ENCODE measurements at places on chromosomes 6 and 20.

- DNase-seq, result no peak
Measured at GRCh38 chr6:130600880-130601341, 226.3 kb upstream of the SMLR1 start.

DNA sequence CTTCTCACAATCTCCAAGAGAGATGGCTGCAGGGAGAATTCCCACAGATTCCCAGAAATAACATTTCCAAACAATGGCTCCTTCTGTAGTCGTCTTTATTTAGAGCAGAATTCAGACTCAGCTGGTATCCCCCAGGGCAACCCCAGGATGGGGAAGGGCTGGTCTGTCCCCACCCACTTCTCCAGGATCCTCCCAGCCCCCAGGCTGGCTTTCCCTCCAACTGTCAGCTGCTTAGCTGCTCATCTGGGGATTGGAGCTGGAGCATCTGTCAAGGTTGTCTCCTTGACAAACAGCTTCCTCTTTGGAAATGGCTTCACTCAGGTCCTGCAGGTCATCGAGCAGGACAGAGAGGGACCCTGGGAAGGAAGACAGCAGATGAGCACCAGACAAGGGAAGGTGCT lies 3.5 kb upstream of the PSORS1C2 start:
- no peak for DNase-seq

- no peak for DNase-seq
Measured at GRCh38 chr6:1103945-1104623, 207.8 kb upstream of the FOXQ1 start.

GRCh38 chr20:9417665-9418064 lies 96.7 kb upstream of the LAMP5 start:
- DNase-seq, result no peak

GRCh38 chr6:22749696-22750095 lies 180.3 kb downstream of the HDGFL1 start:
- DNase-seq, result no peak

DNA sequence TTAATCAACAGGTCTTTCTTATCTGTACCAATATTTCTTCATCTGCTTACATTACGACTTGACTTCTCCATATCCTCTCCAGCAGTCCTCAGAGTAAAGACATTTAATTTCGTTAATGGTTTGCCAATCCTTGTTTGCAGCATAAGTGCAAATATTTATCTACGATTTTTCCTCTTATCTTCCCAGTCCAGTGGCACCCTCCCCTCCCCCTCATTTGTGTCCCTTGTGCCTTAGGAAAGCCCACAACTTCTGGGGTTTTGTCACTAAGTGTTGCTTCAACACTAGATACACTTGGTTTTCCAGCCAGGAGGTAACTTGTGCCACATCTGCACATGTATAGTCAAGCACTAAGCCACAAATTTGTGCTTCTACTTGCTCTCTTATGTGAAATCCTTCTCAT lies 327.2 kb downstream of the CBLN4 start:
- no peak for DNase-seq

DNA sequence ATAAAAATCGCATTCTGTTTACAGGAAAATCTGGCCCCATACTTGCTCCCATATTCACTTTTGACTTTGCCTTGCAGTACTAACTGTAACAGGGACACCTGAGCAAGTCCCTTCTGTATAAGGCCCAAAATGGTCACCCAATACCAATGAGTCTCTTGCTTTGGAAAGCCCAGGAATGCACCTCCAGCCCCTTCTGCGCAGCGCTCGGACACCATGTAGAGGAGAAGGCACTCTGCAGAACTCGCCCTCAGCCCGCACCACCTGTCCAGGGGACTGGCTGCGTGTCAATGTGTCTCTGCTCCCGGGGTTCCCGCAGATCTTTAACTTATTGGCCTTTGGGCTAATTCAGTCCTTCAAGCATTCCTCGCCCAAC lies 746 bp upstream of the PRND start:
- no peak for DNase-seq

- no peak for DNase-seq
Measured at GRCh38 chr6:121695329-121695728, 259.9 kb downstream of the GJA1 start.

GRCh38 chr20:20685635-20686034 lies 26.8 kb downstream of the RALGAPA2 start:
- no peak for DNase-seq

DNA sequence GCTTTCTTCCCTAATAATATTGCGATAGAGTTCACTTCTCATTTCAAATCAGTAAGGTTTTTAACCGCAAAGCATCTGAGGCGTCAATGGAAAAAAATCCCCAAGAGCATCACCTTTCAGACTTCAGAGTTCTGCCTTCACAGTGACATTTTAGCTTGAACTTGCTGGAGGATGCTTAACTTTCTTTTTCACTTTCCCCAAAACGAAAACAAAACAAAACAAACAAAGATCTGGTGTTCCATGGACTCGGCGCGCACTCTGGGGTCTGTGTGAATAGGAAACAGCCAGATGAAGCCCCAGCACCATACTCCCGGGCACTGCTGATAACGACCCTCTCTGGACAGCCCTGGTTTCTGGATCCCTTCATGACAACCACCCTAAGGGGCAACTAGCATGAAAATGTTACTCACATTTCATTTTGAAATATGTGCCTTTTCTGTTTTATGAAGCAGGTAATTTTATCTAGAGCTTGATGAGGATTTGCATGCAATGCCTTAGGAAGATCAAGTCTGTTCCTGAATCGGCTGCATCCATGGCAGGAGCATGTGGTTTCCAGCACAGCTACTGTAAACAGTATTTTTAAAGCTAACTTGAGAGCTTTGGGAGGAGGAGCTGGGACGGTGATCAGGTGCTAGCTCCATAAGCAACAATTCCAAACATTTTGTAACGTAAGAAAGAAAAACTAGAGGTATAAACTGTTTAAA lies 44.5 kb downstream of the RAMACL start:
- no peak for DNase-seq

GRCh38 chr6:35080821-35081425 lies 60.2 kb downstream of the TCP11 start:
- DNase-seq, result no peak

DNA sequence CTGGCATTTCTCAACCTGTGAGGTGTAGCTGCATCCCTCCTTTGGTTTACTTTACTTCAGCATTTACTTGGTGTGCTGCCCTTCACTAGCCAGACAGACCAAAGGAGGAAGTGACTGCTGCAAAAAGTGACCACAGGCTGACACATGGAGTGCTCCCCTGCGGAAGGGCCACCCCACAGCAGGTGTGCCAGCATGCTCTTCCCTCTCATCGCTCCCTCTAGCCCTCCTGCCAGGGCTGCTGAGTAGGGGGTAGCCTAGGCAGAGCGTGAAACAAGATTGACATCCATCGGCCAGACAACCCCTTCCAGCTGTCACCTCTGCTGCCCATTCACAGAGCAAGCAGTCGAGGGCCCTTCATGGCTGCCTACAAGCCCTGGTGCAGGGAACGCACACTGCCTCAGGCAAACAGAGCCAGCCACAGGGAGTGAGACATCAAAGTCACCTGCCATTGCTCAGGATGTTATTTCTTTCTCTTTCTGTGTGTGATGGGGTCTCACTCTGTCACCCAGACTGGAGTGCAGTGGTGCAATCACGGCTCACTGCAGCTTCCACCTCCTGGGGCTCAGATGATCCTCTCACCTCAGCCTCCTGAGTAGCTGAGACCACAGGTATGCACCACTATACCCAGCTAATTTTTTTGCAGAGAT lies 102.0 kb upstream of the RPS6KA2 start:
- no peak for DNase-seq

DNA sequence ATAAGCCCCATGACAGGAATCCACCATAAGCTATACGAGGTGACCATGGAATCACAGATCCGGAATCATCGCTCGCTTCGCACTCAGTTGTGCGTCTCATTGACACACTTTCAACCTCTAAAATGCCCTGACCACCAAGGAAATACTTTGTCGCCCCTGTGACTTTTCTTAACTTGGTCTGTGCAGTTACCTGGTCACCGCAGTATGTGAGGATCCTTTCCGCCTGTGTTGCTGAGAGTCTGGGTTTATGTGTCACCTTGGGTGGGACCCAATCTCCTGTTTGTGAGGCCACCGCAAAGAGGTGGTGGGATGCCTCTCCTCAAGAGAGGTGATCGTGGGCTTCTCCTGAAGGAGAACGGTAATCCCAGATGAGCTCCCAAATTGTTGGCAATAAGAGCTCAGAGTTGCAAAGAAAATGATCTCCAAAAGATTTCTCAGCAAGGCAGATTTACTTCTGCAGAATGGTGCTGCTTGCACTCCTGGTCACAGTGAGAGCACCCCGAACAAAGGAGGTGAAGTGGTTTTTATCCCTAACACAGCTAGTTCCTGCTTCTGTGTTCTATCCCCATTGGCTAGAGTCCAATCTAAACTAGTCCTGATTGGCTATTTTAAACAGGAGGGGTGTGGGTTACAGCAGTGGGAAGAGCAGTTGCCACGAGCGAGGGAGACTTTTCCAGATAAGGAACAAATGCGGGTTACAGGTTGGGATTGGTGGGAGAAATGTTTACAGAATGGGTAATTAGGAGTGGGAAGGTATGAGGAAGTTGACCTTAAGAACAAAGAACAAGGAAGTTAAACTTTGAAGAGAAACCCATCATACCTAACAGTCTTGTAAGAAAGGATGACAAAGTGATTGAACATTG lies 9.1 kb upstream of the ZNFX1 start:
- DNase-seq, result no peak

DNA sequence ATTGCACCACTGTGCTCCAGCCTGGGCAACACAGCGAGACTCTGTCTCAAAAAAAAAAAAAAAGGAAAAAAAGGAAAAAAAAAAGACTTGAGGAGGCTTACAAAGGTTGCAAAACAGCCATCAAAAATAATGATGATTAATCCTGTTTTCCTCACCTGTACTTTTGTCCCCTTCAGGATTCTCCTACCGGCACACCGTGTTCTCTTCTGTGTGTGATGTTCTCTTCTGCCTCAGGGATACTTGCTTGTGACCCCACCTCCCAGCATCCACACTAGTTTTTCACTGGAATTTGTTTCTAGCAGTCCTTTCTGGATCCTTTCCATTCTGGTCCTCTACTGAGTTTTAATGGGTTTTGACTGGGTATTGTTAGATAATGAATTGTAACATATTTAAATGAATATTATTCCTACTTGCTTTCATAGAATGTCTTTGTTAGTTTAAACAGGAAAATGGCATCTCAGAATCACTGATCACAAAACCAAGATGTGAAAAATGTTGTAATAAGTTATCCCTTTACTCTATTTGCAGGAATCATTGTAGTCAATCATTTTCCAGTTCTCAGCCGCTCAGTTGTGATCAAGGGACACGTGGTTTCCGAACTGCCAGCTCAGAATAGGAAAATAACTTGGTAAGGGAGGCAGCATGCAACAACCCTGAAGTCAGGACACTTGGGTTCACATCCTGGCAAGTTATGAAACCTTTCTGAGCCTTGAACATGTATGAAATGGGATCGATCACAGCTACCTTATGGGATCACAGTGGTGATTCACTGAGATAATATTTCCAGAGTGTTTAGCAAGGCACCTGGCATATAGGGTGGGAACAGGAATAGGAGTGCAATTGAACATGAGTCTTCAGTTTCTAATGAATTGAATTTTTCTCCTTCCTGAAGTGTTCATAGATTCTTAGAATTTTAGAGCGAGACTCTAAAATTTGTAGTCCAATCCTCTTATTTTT lies 8.5 kb downstream of the C6orf89 start:
- no peak for DNase-seq
